ENCODE measurements at places on chromosomes 6 and 20. TPM values are rescaled to one million over a fixed set of nuclear protein-coding genes. Genes with fewer than 3 reads are reported as not detected.

- peaks cover 3% of the 10 kb centered on the region for H3K4me1 ChIP-seq
- no peak within 1 kb of the TSS for H3K27ac ChIP-seq
- no peak for DNase-seq
- no peaks in the 10 kb centered on the region for H3K36me3 ChIP-seq
- no peak within 1 kb of the TSS for H3K4me3 ChIP-seq
Measured at GRCh38 chr6:168078943-168079405, at the start of gene FRMD1. Gene FRMD1, minus strand, starts transcription at chr6:168079212. Its CDS starts 118 bp downstream, at chr6:168079094.

- no peak overlapping the region for H3K27ac ChIP-seq
- H3K27me3 ChIP-seq: no peaks in the 10 kb centered on the region
- peaks cover 16% of the 10 kb centered on the region for H3K36me3 ChIP-seq
- H3K4me3 ChIP-seq: no peak overlapping the region
- DNase-seq: no peak
Measured at GRCh38 chr6:152248980-152249379, 388.2 kb downstream of the SYNE1 start.

- H3K27me3 ChIP-seq: peaks cover 9% of the 10 kb centered on the region
- H3K27ac ChIP-seq: no peak overlapping the region
- H3K4me1 ChIP-seq: peaks cover 4% of the 10 kb centered on the region
- DNase-seq: no peak
- H3K36me3 ChIP-seq: no peaks in the 10 kb centered on the region
Measured at GRCh38 chr6:161496941-161497340, 223.1 kb upstream of the AGPAT4 start.

- no peaks in the 10 kb centered on the region for H3K36me3 ChIP-seq
- H3K4me3 ChIP-seq: no peak overlapping the region
- H3K27me3 ChIP-seq: peaks cover 6% of the 10 kb centered on the region
- H3K27ac ChIP-seq: no peak overlapping the region
- H3K4me1 ChIP-seq: peaks cover 20% of the 10 kb centered on the region
Measured at GRCh38 chr6:167745670-167746389, 80.9 kb upstream of the AFDN start.

GRCh38 chr6:16080204-16080603, 48.7 kb upstream of the MYLIP start:
- H3K27me3 ChIP-seq: peaks cover 9% of the 10 kb centered on the region
- no peaks in the 10 kb centered on the region for H3K36me3 ChIP-seq
- H3K4me1 ChIP-seq: no peaks in the 10 kb centered on the region
- H3K4me3 ChIP-seq: no peak overlapping the region

DNA sequence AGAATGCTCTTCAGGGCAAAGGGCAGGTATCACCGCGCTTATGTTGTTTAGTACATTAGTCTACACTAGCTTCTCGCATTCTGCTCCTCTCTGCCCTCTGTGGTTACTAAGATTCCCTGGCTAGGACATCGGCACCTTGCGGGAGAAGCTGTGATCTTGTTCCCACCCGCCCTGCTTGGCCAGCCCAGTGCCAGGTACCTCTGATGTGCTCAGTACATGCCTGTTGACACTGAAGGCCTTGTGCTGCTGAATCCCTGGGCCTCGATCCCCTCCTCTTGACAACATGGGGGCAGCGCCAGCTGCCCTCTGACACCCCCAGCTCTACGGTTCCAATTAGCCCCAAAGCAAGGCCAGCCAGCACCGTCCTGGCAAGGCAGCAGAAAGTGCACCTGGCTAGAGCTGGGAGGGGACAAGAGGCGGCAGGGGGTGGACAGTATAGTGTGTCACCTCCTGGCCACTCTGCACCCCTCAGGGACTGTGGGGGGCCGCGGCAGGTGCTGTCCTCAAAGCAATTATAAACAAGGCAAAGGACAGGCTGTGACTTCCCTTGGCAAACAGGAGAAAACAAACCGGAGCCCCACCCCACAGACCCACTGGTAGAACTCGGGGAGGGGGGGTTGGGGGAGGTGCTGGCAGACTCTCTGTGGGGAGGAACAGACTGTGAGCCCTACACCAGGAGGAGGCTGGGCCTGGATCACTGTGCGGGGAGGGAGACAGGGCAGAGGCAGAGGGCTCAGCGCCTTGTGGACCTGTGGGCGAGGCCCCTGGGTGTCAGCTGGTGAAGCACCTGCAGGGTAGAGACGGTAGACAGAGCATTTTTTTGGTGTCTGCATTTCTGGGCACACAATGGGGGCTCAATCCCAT, 7.1 kb downstream of the TFEB start:
- H3K36me3 ChIP-seq: no peaks in the 10 kb centered on the region
- H3K27me3 ChIP-seq: peaks cover 18% of the 10 kb centered on the region
- no peak for DNase-seq
- peaks cover 16% of the 10 kb centered on the region for H3K4me1 ChIP-seq
- H3K4me3 ChIP-seq: no peak overlapping the region
- no peak overlapping the region for H3K27ac ChIP-seq

- no peaks in the 10 kb centered on the region for H3K36me3 ChIP-seq
- H3K4me1 ChIP-seq: peaks cover 6% of the 10 kb centered on the region
- DNase-seq: no peak
- no peak overlapping the region for H3K4me3 ChIP-seq
- H3K27ac ChIP-seq: no peak overlapping the region
Measured at GRCh38 chr6:119978274-119978889, 628.8 kb upstream of the MAN1A1 start.

- H3K27me3 ChIP-seq: no peaks in the 10 kb centered on the region
- peaks cover 62% of the 10 kb centered on the region for H3K36me3 ChIP-seq
- H3K4me1 ChIP-seq: peaks cover 23% of the 10 kb centered on the region
Measured at GRCh38 chr20:58906894-58907293, 54.4 kb downstream of the GNAS start.

DNA sequence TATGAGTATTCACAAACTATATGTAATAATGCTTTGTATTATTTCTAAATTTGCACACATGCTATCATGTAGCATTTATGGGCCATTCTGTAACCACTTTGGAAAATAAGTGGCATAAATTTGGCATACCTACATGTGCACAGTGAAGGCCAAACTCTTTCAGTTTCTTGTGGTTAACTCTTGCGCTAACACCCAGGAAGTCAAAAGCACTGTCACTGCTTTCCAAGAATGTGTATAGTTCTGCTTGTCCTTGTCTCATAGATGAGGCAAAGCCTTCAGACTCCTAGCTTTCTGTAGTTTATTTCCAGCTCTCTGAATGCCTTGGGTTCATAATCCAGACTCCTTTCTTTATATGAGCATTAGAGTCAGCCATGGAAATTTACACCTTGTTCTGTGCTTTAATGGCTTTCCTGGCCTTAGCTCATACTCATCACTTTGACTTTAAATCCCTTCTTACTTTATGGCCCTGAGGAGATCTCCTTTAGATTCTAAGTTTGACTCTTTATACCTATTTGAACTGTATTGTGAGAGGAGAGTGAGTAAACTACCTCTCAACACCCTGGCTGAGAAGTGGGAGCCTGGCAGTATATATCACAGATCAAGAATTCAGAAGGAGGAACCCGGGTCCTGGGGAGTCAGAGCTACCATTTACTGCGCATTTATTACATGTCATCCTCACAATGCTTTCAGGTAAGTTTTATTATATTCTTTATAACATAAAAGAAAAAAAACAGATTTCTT, 949 bp upstream of the SLC17A3 start:
- no peak overlapping the region for H3K4me3 ChIP-seq
- H3K27ac ChIP-seq: no peak overlapping the region
- DNase-seq: no peak
- H3K4me1 ChIP-seq: no peaks in the 10 kb centered on the region
- H3K36me3 ChIP-seq: no peaks in the 10 kb centered on the region
- H3K27me3 ChIP-seq: peaks cover 39% of the 10 kb centered on the region

DNA sequence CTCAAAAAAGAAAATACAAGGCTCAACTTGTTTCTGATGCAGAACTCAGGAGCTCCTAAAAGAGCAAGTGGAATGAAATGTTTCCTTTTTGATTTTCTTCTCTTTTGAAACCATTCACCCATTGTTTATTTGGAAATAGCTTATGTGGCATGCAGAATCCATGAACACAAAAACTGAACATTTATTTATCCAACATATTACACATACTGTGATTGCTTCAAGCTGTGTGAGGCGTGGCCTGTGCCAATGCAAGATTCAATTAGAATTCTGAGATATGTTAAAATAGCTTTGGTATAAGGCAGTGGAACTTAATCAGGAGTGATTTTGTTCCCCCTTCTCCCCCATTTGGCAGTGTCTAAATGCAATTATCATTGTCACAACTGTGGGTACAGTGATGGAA, 45.9 kb upstream of the CARMIL1 start:
- peaks cover 5% of the 10 kb centered on the region for H3K27me3 ChIP-seq
- H3K4me1 ChIP-seq: peaks cover 41% of the 10 kb centered on the region
- H3K4me3 ChIP-seq: no peak overlapping the region
- H3K27ac ChIP-seq: no peak overlapping the region
- no peaks in the 10 kb centered on the region for H3K36me3 ChIP-seq
- no peak for DNase-seq

The PSORS1C1 gene
- total RNA-seq: 1.1 TPM

The OR12D1 gene
- total RNA-seq: not detected

The RIPPLY2 gene
- not detected for total RNA-seq

The TSHZ2 gene
- total RNA-seq: 31.0 TPM

Measured in mesothelial cell of epicardium (in vitro differentiated cells).